ENCODE measurements at places on chromosomes 12 and 14.

GRCh38 chr12:42446761-42447160, 120.8 kb downstream of the PPHLN1 start:
- H3K36me3 ChIP-seq, result peaks cover 49% of the 10 kb centered on the region
- H3K4me3 ChIP-seq, result no peak overlapping the region
- no peaks in the 10 kb centered on the region for H3K4me1 ChIP-seq
- no peaks in the 10 kb centered on the region for H3K27me3 ChIP-seq
- DNase-seq, result no peak

DNA sequence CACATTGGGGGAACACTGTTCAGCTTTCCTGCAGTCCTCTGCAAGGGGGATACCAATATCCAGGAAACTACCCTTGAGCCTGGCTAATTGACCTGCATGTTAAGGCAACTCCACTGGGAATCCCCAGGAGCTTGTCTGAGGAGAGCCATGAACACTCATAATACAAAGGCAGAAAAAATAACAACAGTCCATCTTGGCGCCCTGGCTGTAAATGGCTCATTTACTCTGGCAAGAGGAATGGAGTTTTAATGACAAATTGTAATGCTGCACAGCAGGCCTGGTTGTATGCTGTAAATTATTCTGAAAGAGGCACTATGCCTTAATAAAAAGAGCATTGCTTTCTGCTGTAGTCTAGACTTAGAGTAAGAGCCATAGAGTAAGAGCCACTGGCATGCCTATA, 58.3 kb downstream of the SLC8A3 start:
- no peak overlapping the region for H3K27ac ChIP-seq
- DNase-seq, result no peak
- no peaks in the 10 kb centered on the region for H3K36me3 ChIP-seq
- H3K4me1 ChIP-seq, result no peaks in the 10 kb centered on the region

GRCh38 chr12:71456990-71457389, 17.4 kb downstream of the LGR5 start:
- no peak for DNase-seq
- no peak overlapping the region for H3K4me3 ChIP-seq
- no peaks in the 10 kb centered on the region for H3K4me1 ChIP-seq

DNA sequence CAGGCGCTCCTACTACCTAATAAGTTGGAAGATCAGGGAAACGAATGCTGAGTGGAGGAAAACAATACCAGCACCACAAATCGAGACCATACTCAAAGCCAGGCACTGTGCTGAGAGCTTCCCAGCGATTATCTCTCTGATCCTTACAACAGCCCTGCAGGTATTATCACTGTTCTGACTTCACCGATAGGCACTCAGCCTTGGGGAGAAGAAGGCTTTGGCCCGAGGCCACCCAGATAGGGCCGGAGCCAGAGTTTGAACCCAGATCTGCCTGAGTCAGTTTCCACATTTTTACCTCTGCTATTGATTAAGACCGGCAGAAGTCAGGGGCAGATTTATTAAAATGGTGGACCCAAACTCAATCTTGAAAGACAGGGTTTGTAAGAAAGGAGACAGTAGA, 4.9 kb downstream of the SVOP start:
- no peaks in the 10 kb centered on the region for H3K36me3 ChIP-seq
- H3K4me3 ChIP-seq, result no peak overlapping the region
- no peak for DNase-seq

Data from T-cell (primary cell).